ENCODE measurements at places on chromosomes 16 and 17.
A peak's percentile ranks its signal among the peaks of the same experiment; 100 is the strongest.

GRCh38 chr16:84266451-84266850 is 26.6 kb upstream of the KCNG4 start:
- no peak for DNase-seq

- DNase-seq = no peak
These were observed 23.0 kb downstream of the SLC35G3 start for GRCh38 chr17:35170968-35171771.

DNA sequence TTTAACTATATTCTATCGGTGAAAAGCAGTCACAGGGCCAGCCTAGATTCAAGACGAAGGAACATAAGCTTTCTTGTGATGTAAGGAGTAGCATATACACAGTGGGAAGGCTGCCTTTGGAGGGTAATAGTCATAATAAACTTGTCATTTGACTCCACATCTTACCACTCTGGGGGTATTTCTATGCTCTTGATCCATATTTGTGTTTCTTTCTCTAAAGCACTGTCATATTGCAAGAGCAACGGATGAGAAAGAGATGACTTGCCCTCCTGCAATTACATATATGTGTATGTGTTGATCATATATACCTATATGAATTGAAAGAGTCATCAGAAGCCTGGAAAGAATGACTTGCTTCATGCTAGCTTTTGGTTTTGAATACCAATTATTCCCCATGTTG is 225.4 kb upstream of the HS3ST3A1 start:
- no peak for DNase-seq

DNA sequence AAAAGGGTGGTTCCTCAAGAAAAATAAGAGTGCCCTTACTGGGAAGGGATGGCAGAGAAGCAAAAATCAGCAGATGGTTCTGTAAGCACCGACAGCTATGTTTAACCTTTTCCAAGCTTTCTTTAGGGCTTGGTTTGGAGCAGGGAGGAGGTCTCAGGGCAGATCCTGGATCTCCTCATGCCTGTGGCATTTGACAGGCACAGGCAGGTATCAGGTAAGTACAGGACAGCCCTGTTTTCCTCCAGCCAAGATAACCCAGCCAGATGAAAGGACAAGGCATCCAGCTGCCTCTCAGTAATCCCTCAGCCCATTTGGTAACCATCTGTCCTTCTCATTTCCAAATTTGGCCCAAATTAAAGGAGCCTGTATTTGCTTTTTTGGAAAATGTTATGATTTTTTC is 141.5 kb downstream of the TOX3 start:
- DNase-seq = no peak

DNA sequence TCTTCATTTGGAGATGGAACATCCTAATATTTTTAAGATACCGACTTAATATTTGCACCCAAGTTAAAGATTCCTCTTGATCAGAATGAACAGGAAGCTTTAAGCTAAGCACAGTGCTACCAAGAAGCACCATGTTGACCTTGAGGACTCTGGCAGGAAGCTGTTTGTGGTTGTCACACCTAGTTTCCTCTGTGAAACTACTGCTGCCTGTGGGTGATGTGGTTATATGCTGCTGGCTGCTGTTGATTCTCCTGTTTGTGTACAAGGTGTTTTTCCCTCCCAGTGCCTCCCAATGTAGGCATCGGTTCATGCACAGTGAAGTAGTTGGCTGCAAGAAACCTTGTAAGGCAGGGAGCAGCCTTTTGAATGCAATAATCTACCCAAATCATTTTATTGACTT is 23.4 kb downstream of the RBL2 start:
- DNase-seq = no peak

GRCh38 chr17:14775731-14776492 is 475.0 kb downstream of the HS3ST3B1 start:
- DNase-seq = no peak

DNA sequence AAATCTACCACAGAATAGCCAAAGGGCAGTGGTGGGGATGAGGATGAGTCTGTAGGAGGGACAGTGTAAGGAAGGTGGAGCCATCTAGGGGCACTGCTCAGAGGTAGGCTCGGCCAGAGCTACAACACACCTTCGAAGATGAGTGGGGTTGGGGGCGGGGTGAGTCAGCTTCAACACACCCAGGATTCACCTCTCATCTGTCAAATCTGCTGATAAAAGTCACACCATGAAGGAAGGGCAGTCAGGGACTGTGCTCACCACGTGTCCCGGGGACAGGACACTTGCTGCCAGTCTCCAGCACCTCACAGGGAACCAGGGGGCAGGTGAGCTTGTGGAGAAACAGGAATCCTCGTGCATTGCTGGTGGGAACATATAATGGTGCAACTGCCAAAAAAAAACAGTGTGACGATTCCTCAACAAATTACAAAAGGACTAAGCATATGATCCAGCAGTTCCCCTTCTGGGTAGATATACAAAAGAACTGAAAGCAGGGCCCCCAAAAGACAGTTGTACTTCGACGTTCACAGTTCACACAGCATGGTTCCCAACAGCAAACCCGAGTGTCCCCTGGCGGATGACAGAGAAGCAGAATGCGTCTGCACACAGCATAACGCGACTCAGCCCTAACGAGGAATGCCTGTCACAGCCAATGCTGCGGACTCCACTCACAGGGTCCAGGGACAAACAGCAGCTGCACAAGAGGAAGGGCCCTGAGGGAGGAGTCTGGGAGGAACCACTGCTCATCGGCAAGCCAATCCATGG is 133.1 kb downstream of the ANKRD11 start:
- DNase-seq = peak; percentile 47

GRCh38 chr16:57244767-57245471 is at the start of gene ARL2BP:
ARL2BP (plus strand) TSS chr16:57245259; CDS start chr16:57245368, 109 bp downstream.
- peak; percentile 73 for DNase-seq

GRCh38 chr17:75950855-75951554 is 10.2 kb upstream of the FBF1 start:
- DNase-seq = no peak

GRCh38 chr17:45733781-45734180 is 50.3 kb upstream of the CRHR1 start:
- no peak for DNase-seq

GRCh38 chr16:72561-73548 is at the start of gene RHBDF1:
RHBDF1 (minus strand) TSS chr16:72631; CDS start chr16:65015, 7,616 bp downstream.
- DNase-seq = no peak

DNA sequence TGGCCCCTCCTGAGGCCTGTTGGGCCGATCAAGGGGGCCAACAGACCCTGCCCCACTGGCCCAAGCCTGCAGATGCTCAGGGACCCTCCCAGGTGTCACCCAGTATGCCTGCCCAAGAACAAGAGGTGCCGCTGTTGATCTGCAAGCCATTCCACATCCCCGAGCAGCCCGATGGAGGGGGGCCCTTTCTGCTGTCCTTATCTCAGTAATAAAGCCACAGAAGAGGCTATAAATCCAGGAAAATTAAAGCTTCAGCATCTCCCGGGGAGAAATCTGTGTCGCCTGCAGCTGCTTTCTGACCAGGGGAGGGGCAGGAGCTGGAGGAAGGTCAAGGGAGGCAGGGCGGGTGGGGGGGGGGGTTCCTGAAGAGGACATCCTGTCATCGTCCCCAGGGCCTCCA is 11.7 kb upstream of the CACNA1H start:
- DNase-seq = no peak

DNA sequence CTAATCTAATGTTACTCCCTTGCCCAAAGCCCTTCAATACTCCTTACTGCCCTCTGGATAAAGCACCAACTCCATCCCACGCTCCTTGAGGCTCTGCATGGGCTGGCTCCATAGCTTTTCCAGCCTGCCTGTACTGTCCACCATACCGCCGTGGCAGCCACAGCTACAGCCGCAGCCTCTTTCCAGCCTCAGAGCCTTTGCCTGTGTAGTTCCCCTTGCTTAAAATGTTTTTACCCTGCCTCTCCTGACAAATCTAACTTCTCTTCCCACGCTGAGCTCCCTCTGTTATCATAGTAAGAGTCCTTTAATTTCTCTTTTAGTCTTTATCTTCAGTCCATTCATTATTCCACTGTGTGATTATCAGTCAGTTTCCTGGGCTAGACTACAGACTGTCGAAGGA is 22.0 kb downstream of the TEX14 start:
- DNase-seq = no peak

- DNase-seq = no peak
These were observed 45.0 kb upstream of the GCSH start for GRCh38 chr16:81140930-81141780.

- DNase-seq = no peak
These were observed 351.3 kb downstream of the SOX9 start for GRCh38 chr17:72472106-72472505.

DNA sequence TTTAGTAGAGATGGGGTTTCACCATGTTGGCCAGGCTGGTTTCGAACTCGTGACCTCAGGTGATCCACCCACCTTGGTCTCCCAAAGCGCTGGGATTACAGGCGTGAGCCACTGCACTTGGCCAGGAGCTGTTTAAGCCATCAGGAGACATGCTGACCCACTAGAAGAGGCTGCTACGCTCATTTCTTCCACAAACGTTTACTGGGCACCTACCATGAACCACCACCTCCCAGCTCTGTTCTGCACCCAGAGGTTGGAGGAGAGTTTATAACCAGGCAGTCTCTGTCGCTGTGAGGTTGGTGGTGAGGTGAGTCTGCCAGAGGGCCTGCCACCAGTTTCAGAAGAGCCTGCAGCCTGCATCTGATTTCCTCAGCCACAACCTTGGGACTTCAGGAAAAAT is 51.8 kb downstream of the SF3B3 start:
- no peak for DNase-seq

DNA sequence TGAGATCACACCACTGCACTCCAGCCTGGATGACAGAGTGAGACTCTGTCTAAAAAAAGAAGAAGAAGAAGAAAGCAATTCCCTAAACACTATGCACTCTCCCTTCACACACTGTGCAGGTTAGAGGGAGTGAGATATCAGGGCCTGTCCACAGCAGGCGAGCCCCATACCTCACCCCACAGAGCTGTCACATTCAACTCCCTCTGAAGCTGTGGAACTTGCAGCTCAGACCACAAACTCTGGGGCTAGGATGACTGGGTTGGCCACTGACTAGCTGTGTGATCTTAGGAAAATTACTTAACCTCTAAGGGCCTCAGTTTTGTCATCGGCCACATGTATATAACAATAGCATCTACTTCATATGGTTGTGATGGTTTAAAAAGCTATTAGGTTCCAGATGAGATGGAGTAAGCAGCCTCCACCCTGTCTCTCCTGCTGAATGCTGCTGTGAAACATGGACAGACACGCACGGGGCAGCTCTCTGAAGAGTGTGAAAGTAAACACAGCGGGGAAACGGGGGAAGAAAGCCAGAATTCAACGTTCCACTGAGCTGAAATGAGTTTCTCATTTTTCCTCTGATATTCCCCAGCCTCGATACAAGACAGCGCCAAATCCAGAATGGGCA is 13.6 kb upstream of the PYY start:
- no peak for DNase-seq

- no peak for DNase-seq
These were observed 30.2 kb downstream of the TK2 start for GRCh38 chr16:66519482-66520373.

- no peak for DNase-seq
These were observed 1.3 kb downstream of the CCDC102A start for GRCh38 chr16:57534881-57535658.

- peak; percentile 36 for DNase-seq
These were observed 415.9 kb downstream of the RBFOX1 start for GRCh38 chr16:7748522-7748921.

- no peak for DNase-seq
These were observed 15.4 kb upstream of the HSBP1 start for GRCh38 chr16:83792391-83792790.

DNA sequence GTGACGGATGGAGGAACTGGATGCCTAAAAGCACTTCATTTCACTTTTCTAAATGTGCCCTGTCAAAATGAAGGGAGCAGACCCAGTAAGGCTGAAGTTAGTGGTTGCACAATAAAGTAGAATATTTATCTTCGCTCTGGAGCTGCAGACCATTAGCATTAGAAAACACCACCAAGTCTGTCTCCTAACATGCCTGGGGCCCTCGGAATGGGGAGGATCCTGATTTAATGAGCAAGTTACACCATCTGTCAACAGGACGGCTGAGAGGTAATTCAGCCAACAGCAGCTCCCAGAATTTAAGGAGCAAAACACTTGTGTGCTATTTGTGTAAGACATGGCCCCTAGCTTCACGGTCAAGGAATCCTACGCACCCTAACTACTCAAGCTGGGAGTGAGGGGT is 22.3 kb downstream of the CA10 start:
- DNase-seq = peak; percentile 91

- peak; percentile 33 for DNase-seq
These were observed 3.3 kb upstream of the TRARG1 start for GRCh38 chr17:1275962-1276736.

DNA sequence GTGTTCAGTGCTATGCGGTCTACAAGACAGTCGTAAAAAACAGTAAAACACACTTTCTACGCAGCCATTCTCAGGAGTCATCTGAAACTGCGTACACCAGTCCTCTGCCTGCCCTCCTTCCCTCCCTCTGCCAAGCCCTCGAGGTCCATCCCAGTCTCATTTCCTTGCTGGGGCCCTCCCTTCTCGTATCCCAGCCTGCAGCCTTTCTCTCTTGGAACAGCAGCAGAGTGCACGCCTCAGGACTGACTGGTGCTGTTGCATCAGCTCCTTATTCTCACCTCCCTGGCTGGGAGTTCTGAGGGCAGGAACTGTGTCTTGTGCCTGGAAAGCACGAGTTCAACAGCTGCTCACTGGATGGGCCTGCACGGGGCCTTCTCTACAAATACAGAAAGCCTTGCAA is 12.5 kb downstream of the FAHD1 start:
- no peak for DNase-seq

DNA sequence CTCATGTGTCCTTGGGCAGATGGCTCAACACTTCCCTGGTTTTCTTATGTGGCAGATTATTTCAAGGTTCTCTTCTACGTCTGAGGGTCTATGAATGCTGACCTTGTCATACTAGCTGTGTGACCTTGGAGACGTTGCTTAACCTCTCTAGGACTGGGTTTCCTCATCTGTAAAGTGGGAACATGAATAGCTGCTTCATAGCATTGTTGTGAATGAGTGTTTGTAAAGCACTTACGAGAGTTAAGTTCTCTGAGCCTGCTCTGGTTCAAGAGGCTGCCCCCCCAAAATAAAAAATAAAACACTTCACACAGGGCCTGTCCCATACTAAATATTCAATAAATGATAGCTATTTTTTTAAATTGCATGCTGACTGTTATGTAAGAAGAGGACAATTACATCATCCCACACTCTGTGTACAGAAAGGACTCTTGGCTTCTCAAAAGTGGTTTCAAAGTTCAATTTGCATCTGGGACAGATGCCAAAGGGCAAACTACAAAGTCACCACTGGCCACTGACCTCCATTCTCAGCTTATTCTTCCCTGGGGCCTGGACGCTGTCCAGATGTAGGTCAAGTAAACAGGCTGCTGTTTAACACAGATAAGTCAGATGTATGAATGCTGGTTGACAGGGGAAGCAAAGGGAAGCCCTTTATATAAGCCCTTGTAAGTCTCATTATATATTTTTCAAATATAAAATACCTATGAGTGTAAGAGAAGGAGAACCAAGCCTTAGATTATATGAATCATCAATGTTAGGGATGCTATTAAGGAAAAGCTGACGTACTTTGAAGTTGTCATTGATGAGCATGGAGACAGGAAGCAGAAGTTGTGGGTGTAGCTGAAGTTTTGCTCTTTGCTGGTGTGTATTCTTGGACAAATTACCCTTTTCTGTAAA is 15.4 kb upstream of the NDEL1 start:
- no peak for DNase-seq
